Germinal center (tissue), 1 donor: ENCODE measurements at places on chromosomes 13 and 19.
A peak's percentile ranks its signal among the peaks of the same experiment; 100 is the strongest.

DNA sequence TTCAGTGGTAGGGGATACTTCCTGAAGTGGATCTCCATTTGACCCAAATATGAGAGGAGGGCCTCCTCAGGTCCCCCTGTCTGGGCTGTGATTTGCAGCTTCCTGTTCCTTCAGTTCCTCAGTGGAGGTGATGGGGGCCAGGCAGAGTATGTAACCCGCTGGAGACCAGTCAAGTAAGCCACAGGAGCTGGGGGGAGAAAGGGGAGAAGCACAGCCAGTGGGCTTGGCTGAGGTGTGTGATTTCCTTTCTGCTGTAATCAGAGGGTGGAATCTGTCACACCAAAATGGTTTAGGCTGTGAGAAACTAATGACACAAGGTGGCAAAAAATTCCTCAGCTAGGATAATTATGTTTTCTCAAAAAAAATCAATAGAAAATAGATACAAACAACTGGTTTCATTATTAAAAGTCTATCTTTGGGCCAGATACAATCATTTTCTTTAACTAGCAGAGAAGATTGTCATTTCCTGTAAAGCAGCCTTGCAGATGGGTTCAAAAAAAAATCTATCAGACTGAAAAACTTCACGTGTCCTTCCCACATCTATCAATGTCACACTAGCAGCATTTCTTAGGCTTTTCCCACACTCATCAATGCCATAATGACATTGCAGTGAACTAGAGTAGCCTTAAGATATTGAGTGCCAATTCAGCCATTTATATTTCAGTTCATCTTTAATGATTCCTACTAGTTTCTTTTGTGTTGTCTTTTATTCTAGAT lies 1660.3 kb downstream of the EFNB2 start:
- DNase-seq: no peak

- DNase-seq: no peak
Measured at GRCh38 chr13:37139356-37139755, 33.9 kb upstream of the CSNK1A1L start.

DNA sequence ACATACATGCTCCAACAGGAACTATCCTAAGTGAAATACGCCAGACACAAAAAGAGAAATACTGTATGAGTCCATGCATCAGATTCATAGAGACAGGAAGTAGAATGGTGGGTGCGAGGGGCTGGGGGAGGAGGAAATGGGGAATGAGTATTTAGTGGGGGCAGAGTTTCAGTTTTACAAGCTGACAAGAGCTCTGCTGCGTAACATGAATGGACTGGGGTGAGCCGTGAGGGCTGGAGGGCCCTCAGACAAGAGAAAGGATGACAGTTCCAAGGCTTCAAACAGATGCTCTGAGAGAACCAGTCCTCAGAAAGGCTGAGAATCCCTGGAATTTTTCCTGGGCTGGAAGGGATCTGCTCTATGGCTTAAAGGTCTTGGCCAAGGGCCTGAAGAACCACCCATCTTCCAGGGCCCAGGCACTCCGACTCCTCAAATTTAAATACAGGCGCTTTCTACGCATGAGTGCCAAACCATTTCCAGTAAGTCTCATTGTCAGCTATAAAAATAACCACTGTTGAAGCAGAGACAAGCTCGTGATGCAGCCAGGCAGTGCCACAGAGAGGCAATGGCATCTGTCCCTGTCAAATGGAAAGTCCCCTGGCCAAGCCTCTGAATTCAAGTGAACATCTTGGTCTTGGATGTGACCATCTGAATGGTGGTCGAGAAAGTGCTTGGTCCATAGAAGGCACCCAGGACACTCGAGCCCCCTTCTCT lies 17.5 kb downstream of the KLF2 start:
- peak; percentile 58 for DNase-seq

GRCh38 chr19:23415561-23416191 lies 20.4 kb upstream of the ZNF91 start:
- peak; percentile 18 for DNase-seq

GRCh38 chr19:3979674-3980352 lies 5.5 kb downstream of the EEF2 start:
- DNase-seq: peak; percentile 0

DNA sequence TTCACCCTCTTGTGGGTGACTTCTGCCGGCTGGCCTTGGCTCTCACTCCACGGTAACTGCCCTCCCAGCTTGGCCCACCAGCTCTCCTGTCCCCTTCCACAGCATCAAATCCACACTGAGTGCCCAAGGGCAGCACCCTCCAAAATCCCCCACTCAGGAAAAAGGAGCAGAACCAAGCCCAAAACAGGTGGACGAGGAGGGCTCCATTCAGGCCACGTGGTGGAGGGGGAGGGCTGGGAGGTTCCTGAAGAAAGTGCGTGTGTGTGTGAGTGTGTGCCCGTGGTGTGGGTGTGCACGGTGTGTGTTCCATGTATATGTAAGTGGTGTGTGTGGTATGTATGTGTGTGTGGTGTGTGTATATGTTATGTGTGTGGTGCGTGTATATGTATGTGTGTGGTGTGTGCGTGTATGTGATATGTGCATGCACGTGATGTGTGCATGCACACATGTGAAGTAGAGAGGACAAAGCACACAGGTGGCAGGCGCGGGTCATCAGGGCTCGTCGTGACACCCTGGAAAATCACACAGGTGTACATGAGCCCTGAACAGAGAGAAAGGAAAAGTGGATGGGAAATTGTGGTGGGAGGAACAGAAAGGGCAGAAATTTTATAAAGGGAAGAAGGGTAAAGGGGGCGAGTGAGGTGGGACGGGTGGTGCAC lies 76.9 kb downstream of the COL4A1 start:
- no peak for DNase-seq

GRCh38 chr13:107529035-107529434 lies 686.3 kb downstream of the LIG4 start:
- no peak for DNase-seq

DNA sequence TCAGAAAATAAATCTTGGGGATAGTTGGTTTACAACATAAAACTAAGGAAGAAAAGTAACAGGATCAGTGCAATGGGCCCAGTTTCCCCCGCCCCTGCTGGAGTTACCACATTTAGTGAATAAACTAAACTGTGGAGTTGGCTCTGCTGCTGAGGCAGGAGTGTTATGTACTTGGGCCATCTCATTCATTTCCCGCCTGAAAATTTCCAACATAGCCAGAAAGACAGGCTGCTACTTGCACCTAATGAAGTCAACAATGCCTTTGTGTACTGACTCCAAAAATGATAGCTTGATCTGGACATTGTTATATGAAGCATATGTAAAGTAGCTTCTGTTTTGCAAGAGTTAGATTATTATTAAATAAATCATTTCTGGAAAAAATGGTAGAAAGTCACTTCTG lies 7.9 kb upstream of the RNASEH2B start:
- no peak for DNase-seq

DNA sequence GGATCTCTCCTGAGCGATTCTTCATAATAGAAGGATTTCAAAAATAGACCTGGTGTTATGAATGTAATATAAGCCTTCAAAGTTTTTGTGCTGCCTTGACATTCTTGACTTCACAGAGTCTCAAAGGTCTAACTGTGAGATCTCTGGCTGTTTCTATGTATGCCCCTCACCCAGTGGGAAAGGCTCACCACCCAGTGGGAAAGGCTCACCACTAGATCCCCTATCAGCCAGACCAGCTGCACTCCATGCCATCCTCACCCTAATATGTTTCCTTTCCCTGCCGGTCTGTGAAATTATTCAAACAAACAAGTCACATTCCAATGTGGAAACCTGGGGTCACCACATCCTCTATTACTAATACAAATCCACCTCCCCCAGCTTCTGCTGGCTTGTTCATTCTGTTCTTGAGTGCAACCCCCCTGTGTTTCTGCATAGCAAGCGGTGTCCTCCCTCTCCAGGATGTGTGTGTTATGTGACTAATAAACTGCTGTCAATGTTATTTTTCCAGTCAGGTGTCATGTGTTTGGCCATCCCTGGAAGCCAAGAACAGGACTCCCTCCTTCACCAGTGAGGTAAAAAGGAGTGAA lies 13.8 kb upstream of the SLITRK1 start:
- no peak for DNase-seq

GRCh38 chr19:55453511-55454260 lies 7.8 kb downstream of the ISOC2 start:
- DNase-seq: no peak

- DNase-seq: peak; percentile 54
Measured at GRCh38 chr13:46551410-46552302, 1.3 kb upstream of the LRCH1 start.

GRCh38 chr19:16497042-16497441 lies 848 bp downstream of the C19orf44 start:
- DNase-seq: no peak

DNA sequence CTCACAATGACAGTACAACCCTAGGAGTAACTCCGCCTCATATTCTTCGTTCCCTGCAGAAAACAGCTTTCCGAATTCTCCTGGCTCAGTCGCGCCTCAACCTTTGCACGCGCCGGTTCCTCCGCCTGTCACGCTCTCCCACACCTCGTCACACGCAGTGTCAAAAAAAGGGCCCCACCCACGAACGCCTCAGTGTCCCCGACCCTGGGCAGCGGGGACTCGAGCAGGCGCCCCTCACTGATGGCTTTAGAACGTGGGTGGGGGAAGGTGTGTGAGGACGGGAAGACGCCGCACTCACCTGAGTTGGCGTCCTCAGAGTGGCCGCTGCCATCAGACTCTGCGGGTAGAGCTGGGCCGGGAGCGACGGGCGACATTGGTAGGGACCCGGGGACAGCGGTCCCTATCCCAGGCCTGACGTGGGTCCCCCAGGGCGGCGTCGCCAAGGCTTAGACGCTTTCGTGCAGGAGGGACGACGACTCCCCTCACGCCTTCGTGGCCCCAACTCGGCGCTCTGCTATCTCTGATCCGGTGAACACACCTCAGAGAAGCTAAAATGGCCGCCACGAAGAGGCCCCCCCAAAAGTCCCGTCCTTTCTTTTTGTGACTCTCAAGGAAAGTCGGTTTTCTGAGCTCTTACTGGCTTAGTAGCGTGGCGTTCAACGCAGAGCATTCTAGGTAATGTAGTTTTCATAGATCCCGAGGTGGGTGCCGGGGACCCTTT lies at the start of gene ZNF154:
TSS of gene ZNF154 (minus strand) at position 564 of the 721 bp plus-strand sequence. CDS start at position 331, 233 bp downstream.
- DNase-seq: peak; percentile 87

DNA sequence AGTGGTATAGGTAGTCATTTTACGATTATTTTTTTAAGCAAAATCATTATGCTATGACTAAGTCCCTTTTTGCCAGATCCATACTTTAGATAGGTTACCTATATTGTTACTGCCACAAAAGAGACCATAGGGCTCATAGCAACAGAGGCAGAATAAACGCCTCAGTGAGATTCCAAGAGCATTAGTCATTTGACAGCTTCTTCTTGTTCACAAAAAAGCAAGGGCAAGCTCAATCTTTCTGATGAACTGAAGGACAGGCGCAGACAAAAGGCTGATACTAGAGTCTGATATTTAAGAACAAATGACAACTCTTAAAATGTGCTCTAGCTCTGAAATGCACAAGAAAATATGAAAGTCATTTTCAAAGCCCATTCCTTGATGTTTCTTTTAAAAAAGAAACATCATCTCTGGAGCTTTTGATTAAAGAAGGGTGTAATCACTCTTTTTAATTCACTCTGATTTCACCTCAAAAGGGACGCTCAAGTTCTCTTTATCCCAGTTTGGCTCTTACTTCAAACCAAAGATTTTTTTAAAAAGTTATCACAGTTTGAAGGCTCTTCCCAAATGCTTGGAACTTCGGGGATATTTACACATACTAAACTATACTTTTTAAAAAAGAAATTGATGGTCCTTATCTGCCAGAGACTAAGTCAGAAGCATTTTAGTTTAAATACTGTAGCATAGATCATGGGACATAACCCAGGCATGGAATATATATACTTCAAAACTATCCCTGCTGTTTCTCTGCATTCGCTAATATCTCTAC lies 187.2 kb downstream of the EFNB2 start:
- DNase-seq: no peak

- DNase-seq: no peak
Measured at GRCh38 chr13:23067129-23067528, 113.7 kb upstream of the SGCG start.

GRCh38 chr19:17525141-17525540 lies 13.7 kb downstream of the PGLS start:
- no peak for DNase-seq

GRCh38 chr13:96849091-96849490 lies 145.2 kb downstream of the OXGR1 start:
- DNase-seq: no peak

GRCh38 chr19:19542507-19542906 lies 4.4 kb downstream of the CILP2 start:
- DNase-seq: no peak

- no peak for DNase-seq
Measured at GRCh38 chr13:22698467-22698866, 482.3 kb upstream of the SGCG start.

DNA sequence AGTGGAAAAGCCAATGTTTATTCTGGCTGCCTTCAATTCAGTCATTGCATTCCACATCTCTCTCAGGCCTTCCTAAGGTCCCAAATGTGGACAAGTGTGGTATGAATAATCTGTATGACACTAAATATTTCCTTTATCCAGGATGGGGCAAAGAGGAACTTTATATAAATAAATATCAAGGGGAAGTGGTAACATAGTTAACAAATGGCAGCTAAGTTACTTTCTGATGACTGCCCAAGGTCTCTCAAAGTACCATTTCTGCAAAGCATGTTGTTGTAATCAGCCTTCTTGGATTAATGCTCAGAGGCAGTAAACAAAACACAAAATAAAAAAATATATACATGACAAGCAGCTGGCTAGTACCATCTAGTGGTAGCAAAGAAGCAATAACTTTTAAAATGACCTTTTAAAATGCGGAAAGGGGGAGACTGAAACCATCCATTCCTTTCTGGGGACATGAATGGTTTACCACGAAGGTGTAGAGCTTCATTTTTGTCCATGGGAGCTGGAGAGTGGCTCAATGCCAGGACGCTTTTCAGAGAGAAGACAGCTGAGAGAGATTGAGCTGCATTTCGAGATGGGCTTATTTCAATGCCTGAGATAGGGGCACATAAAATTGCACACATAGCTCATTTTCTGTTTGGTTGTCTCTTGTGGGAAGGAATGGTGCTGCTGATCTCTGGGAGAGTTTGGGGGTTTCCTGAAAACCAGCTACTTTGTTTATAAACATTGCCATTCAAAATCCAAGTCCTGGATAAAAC lies 259.2 kb downstream of the RFC3 start:
- DNase-seq: peak; percentile 13

DNA sequence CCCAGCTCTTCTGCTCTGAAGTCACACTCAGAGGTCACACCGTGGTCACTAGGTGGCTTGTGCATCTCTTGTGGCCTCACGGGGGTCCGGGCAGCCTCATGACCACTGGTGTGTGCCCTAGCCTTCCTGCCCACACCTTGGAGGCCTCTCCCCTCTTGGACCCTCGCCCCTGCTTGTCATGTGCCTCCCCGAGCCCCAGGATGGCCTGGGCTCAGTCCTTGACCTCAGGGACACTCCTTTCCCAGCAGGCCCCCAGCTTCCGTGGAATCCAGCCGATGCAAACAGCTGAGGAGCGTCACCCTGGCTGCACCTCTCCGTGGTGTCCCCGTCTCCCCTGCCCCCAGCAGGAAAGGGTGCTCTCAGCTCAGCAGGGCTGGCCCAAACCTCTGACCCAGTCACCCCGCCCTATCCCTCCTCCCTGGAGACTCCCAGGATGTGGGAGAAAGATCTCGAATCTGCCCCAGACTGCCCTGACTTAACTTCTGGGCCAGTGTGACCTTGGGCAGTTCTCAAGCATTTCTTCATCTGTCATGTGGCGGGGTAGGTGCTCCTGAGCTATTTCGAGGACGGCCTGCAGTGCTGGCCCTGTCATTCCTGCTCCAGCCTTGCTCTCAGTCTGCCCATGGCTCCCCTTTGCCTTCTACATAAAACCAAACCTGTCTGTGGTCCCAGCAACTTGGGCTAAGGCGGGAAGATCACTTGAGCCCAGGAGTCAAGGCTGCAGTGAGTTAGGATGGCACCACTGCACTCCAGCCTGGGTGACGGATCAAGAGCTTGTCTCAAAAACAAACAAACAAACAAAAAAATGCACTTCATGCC lies 4.6 kb upstream of the SLC25A42 start:
- no peak for DNase-seq
